NCI-H526 treated with DMSO at 0.1 percent for 48 hours (cell line): ENCODE measurements at places on chromosomes 13 and 19.
A peak's percentile ranks its signal among the peaks of the same experiment; 100 is the strongest.

- DNase-seq: no peak
Observed at GRCh38 chr13:113642563-113642962, 15.4 kb downstream of the ATP4B start.

GRCh38 chr13:59494560-59494970, 669.2 kb downstream of the DIAPH3 start:
- no peak for DNase-seq

- peak; percentile 16 for DNase-seq
Observed at GRCh38 chr19:48715681-48716171, 3.8 kb downstream of the MAMSTR start.

DNA sequence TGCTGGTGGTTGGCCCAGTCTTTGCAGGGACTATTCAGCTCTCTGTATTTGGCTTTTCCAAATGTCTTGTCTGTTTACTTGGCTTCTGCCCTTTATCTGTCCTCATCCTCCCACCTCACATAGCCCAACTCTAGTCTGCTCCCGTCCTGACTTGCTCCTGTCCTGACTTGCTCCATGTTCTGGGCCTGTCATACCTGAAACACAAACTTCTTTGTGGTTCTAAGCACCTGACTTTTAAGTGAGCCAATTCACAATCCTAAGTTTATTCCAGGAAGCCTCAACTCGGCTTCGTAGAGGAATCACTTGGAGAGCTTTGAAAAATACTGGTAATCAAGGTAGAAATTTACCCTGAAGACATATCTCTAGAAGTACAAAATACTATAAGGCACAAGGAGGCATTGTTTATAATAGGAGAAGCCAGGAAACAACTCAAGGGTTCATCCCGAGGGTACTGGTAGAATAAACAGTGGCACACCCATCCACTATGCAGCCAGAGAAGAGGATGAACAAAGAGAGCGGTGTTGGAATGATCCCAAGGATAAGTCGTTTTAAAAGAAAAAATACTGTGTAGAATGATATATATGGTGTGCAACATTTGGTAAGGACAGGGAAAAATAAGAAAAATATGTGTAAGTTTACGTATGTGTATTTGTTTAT, 284.5 kb downstream of the FGF14 start:
- no peak for DNase-seq

- no peak for DNase-seq
Observed at GRCh38 chr13:75806117-75806516, 170.0 kb downstream of the LMO7 start.

GRCh38 chr19:1455336-1456120, 5.6 kb downstream of the APC2 start:
- DNase-seq: peak; percentile 81

- DNase-seq: peak; percentile 68
Observed at GRCh38 chr13:97849305-97849704, 104.2 kb upstream of the IPO5 start.

GRCh38 chr19:7427944-7428343, 60.9 kb downstream of the PEX11G start:
- no peak for DNase-seq

- DNase-seq: no peak
Observed at GRCh38 chr13:49604570-49604969, 19.2 kb upstream of the RCBTB1 start.

DNA sequence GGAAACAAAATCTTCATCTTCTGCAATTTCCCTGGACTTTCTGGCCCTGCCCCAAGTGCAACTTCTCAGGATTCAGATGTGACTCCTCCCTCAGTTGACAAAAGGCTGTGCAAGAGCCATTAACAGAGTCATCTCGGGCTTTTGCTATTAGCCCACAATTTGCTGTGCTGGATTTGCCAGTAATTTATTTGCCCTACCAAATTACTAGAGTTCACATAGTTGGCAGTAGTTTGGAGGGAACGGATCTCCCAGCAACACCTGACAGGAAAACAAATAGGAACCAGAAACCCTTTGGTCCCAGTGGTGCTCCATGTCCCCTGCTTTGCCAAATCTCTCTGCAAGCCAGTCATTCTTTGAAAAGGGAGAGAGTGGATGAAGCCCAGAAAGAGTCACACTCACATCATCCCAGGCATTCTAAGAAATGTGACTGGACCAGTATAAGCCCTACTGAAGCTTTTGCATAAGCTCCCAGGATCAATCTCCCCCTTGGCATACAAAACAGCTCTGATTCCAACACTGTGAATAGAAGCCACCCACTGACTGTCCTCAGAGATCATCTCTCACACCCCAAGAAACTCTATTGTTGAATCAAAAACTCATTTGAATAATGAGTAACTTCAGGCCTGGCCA, 350.1 kb upstream of the NBEA start:
- DNase-seq: no peak

DNA sequence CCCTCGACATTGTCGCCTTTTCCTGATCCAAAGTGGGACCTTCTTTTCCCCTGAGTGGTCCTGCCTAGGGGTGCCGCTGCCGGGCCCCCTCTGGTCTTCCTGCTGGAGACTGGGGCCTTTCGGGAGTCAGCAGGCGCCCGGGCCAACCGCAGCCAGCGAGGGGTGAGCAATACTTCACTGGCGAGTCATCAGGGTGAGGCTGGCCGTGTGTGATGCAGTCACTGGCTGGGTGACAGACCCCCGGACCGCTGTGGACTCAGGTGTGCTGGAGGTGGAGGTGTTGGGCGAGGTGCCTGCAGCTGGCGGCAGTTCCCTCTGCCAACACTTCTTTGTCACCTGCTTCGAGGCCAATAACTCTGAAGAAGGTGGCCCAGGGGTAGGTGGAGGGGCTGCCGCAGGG, 1.5 kb upstream of the CGB5 start:
- no peak for DNase-seq

- DNase-seq: no peak
Observed at GRCh38 chr13:77113496-77113895, 86.5 kb upstream of the FBXL3 start.

GRCh38 chr13:98173431-98174152, 3.5 kb downstream of the RNF113B start:
- DNase-seq: no peak

GRCh38 chr19:45682908-45683307, 8.8 kb downstream of the SNRPD2 start:
- DNase-seq: no peak

- DNase-seq: no peak
Observed at GRCh38 chr13:49869519-49869918, 66.6 kb downstream of the SPRYD7 start.

GRCh38 chr13:75789451-75790197, 153.5 kb downstream of the LMO7 start:
- DNase-seq: no peak

DNA sequence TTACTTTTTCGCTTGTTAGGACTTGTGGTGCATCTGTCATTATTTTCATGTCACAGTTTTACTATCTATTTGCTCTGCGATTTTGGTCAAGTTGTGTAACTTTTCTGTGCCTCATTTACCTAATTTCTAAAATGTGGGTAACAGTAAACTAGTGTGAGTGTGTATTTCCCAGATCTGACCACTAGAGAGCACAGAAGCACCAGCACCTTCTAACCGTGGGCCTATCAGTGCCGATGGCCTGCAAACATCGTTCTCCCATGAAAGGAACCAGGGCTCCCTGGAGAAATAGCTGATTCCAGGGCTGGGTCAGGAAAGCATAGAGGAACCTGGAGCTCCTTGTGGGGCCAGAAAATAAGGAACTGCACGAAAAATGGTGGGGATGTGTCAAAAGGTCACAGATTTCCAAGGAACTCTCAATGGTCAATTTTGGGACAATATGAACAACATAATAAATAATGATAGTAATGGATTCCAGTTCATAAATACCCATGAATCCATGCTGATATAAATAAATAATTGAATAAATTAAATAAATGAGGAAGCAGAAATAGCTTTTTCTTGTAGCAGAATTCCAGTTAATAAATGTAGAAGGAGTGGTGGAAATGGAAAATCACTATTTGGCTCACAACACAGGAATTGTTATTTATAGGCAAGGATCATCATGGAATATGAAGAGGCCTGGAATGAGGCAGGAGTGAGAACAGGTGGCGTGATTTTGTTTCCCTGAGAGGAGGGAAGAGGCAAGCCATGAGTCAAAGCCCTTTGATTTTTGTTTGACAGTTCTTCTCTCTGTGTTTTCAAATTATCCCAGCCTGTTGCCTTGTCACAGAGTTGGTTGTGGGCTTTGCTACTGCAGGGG, 31.1 kb downstream of the CEACAM8 start:
- peak; percentile 37 for DNase-seq

- no peak for DNase-seq
Observed at GRCh38 chr13:110212529-110212928, 94.4 kb downstream of the COL4A1 start.

DNA sequence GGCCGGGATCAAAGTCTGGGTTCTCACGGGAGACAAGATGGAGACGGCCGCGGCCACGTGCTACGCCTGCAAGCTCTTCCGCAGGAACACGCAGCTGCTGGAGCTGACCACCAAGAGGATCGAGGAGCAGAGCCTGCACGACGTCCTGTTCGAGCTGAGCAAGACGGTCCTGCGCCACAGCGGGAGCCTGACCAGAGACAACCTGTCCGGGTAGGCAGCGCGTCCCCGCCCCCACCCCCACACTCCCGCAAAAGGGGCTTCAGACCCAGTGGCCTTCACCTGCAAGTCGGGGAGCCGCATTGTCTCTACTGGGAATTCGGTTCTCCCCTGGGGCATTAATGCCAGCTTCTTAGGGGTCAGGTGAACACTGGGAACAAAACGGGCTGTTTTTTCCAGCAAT, 114.7 kb upstream of the MCF2L start:
- DNase-seq: no peak

DNA sequence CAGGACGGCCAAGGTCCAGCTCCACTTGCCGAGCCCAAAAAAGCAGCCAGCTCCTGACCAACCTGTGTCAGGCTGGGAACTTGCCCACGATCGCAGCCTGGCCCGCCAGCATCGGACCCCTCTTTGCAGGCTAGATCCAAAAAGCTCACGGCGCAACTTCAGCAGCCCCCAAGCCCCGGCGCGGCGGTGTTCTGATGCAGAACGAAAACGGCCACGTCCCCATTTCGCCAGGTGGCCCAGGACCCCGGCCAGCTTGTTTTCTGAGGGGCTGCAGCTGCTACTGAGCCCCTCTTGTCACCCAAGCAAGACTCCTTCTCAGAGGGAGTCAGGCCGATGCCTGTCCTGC, 1.3 kb downstream of the TMEM259 start:
- no peak for DNase-seq

GRCh38 chr13:53028637-53029203, at the start of gene OLFM4:
TSS of gene OLFM4 (plus strand) at chr13:53028813. CDS start at chr13:53028837, 24 bp downstream.
- no peak for DNase-seq

- no peak for DNase-seq
Observed at GRCh38 chr13:81540777-81541176, 1199.9 kb upstream of the SPRY2 start.

GRCh38 chr13:43444081-43444480, 342.7 kb downstream of the ENOX1 start:
- no peak for DNase-seq
